Pulmonary artery endothelial cell (primary cell): ENCODE measurements at places on chromosomes 16 and 17. TPM values are rescaled to one million over a fixed set of nuclear protein-coding genes. Genes with fewer than 3 reads are reported as not detected.

Gene AOC3
- total RNA-seq = 0.04 TPM in 1 of 2 replicates, not detected in the other

Gene BCO1
- 0.04 and 0.07 TPM in 2 replicates for total RNA-seq

Gene HOXB9
- not detected in 2 replicates for total RNA-seq

- no peak for DNase-seq
These were observed 41.0 kb downstream of the NXPH3 start for GRCh38 chr17:49616601-49617131.

- DNase-seq = no peak
These were observed 529.0 kb upstream of the CDH5 start for GRCh38 chr16:65837464-65837863.

GRCh38 chr17:76822184-76822778, 45.9 kb upstream of the MGAT5B start:
- DNase-seq = no peak

- DNase-seq = no peak
These were observed 448.1 kb upstream of the DYNLRB2 start for GRCh38 chr16:80092681-80093080.

- no peak for DNase-seq
These were observed 531.8 kb upstream of the SALL1 start for GRCh38 chr16:51682905-51683304.

DNA sequence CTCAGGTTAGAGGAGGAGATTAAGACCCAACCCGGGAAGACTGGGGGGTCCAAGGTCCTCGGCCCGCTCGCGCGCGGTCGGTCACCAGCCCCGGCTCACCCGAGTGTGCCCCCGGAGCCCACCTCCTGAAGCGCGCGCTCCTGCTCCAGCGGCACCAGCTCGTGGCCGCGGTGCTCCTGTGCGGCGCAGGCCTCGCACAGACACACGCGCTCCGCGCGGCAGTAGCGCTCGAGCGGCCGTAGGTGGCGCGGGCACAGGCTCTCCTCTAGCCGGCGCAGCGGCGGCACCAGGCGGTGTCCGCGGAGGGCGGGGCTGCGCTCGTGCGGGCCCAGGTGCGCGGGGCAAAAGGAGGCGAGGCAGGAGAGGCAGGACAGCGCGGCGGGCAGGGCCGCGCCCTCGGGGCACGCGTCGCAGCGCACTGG, 618 bp downstream of the TRIM47 start:
- DNase-seq = no peak

Gene TEFM
- total RNA-seq = 9.0 and 11.7 TPM in 2 replicates

DNA sequence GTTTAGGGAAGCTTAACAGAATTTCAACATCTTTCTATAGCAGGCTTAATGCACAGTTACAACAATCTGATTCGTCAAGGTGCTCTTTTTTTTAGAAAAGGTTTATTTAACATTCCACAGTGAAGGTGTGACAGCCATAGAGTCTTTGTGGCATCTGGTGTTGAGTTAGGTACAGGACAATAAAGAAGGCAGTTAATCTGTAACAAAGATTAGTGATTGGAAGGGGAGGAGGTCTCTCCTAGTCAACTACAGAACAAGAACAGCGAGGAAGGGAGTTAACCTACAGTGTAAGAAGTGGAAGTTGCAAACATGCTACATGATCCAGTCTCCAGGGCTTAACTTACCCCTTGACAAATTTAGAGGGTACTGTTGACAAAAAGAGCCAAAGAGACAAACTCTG, 3.0 kb upstream of the ZDHHC7 start:
- DNase-seq = no peak

DNA sequence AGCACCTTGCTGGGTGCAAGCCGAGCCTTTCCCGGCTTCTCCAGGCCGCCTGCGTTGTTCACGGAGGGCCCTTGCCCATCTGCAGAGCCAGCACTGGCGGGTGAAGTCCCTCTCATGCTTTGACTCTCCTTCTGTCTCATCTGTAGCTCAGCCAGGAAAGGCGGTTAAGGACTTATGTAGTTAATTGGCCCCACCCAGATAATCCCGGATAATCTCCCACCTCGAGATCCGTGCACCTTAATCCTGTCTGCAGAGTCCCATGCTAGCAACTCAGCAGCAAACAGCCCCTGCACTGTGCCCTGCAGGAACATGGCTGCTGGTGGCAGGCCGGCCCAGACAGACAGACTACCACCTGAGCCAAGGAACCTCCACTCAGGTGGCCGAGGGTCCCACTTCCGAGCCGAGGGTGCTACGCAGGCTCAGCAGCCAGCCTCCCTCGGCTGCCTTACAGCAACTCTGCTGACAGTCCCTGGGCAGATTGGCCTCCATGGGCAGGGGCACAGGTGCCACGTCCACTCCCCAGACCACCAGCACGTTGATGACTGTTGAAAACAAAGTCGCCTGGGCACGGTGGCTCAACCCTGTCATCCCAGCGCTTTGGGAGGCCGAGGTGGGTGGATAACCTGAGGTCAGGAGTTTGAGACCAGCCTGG, 16.9 kb downstream of the RAB40C start:
- DNase-seq = no peak

Gene MMP2
- total RNA-seq = 214 and 219 TPM in 2 replicates

DNA sequence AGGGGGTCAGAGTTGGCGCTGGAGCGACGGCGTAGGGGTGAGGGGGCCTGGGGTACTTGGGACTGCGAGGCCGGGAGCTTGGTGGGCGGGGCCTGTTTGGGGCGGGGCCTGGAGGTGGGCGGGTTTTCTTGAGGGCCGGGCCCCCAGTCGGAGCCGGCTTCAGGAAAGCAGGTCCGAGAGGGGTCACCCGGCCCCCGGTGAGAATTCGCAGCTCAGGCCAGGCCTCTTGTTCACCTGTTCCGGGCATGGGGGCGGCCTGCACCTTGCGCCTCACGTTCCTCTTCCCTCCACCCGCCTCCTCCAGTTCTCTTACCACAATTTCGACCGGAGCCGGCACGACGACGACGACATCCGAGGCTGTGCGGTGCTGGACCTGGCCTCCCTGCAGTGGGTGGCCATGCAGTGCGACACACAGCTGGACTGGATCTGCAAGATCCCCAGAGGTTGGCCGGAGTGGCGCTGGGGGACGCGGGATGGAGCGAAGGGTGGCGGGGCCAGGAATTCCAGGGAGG, 52.5 kb downstream of the MRC2 start:
- no peak for DNase-seq

- peak; percentile 43 for DNase-seq
These were observed 43.3 kb downstream of the PGS1 start for GRCh38 chr17:78421534-78422266.

Gene REXO5
- 5.5 and 6.9 TPM in 2 replicates for total RNA-seq

- DNase-seq = no peak
These were observed 157.2 kb downstream of the ENGASE start for GRCh38 chr17:79231766-79232287.

Gene HBZ
- total RNA-seq = not detected in 2 replicates

Gene TBX6
- total RNA-seq = 0.07 and 0.18 TPM in 2 replicates

Gene PIK3R6
- not detected in 2 replicates for total RNA-seq

DNA sequence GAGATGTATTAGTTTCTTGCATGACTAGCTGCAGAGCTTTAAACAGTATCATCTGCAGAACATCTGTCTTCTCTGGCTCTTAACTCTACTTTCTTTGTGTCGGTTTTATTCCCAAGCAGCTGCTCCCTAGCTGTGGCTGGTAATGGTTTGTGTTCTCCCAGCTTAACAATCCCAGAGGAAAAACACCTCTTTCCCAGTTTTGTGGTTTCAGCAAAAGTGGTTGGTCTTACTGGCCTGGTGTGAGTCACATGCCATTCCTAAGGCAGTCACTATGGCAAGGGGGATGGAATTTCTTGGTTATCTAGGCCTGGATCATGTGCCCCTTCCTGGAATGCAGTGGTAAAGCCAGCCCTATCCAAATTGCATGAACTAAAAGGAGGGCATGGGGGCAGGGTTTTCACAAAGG, 27.5 kb downstream of the OMG start:
- DNase-seq = peak; percentile 73

Gene GPRC5C
- not detected in 2 replicates for total RNA-seq

DNA sequence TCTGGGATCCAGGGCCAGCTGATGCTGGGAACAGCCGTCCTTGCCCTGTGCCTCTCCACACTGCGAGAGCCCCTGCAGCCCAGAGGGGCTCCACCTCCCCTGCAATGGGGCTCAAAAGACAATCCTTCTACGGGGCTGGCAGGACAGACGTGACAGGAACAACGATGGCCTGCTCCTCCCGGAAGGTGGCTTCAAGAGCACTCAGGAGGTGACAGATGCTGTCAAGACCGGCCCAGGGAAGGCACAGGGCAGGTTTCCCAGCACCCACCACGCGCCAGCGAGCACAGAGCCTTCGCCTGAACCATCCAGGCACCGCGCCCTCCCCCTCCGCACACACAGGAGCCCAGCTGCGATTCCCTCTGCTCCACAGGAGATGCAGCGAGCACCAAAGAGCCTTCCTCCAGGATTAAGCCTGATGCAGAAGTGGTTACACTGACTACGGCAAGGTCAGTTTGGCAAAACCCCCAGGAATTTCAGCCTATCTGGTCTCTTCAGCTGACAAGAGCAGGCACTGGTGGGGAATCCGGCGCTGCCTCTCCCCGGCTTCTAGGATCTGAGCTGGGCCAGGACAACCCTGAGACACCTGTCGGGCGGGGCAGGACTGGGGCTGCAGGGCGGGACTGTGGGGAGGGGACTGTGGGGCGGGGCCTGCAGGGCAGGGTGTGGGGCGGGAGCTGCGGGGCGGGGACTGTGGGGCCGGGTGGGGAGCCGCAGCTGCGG, 103.4 kb downstream of the ZNF778 start:
- DNase-seq = no peak

GRCh38 chr16:70444249-70445063, 5.6 kb upstream of the ST3GAL2 start:
- DNase-seq = no peak

DNA sequence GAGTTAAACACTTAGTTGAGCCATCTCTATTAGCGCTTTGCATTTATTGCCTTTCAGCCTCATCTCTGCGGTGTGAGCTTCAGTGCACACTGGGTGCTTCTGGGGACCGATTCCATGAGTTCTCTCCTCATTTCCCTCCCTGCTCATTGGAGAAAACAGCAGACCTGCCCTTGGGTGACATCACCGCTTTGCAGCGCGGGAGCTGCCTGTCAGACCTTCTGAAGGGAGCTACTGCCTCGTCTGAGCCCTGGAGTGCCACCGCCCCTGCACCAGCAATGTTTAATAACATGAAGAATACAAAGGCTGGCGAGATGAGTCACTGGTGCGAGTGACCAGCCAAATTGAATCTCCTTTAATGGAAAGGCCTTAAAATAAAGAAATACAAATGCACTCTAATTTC, 30.2 kb upstream of the CPPED1 start:
- no peak for DNase-seq

Gene PNMT
- not detected in 2 replicates for total RNA-seq

Gene SLC12A3
- total RNA-seq = not detected in 2 replicates

DNA sequence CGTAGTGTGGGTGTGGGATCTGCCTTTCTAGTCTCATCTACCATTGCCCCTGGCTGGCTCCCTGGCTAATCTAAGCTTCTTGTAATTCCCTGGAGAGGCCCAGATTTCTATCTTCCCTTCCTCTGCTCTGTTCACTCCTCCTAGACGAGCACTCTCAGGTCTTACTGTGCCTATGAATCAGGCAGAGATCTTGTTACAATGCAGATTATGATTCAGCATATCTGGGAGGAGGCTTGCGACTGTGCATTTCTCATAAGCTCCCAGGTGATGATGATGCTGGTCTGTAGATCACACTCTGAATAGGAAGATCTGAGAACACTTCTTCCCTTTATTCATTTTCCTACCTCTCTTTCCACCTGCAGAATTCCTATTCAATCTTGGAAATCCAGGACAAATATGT, 200.1 kb downstream of the CBLN1 start:
- DNase-seq = no peak

GRCh38 chr17:72530454-72530853, 409.6 kb downstream of the SOX9 start:
- no peak for DNase-seq

DNA sequence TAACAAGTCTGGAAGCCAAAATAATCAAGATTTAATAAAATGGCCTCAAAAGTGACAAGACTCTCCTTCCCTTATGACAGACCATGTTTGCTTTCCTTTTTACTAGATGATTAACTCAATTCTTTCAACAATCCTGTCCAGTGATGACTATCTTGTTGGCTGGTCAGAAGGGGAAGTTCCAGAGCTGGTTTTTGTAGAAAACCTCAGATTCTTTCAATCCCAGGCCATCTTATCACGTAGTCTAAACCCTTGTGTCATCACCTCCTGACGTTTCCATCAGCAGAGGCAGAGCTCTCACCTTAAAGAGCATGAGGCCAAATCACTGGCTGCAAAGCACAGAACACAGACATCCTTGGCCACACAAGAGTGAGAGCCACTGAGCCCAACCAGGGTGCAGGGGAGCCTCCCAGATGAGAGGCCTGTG, 125.3 kb downstream of the ANKRD11 start:
- DNase-seq = no peak

Gene GP1BA
- total RNA-seq = not detected in 2 replicates

Gene SRP68
- total RNA-seq = 35.2 and 44.1 TPM in 2 replicates

DNA sequence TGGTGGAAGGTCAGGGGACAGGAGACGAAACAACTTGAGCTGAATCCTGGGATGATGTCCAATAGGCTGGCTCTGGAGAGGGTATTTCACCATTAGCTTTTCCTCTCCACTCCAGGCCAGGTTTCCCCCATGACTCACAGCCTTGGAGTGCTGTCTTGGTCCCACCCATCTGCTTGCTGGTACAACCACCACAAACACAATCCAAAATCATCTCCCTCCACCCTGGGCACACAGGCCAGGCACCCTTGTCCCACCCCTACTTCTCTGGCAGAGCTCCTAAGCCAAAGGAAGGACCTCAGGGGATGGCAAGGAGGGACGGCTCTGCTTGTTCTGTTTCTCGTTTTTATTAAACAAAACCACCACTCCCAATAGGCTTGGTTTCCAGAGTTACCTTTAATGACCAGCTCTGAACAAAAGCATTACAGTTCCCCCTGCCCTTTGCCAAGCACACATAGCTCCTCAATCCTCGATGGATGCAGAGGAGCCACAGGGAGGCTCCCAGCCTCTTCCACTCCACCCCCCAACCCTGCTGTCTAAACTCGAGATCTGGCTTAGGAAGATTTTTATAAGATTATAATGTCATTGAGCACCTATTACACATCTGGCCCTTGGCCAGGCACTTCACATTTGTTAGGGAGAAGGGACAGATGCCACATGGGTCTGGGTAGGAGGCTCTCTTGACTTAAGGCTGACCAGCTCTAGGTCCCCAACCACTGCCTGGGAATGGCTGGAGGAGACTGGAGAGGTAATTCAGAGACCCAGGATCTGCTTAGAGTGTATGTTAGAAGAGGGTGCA, 13.3 kb downstream of the CAVIN1 start:
- peak; percentile 71 for DNase-seq

GRCh38 chr17:48429638-48430586, at the start of gene SKAP1:
Gene SKAP1 (minus strand): TSS chr17:48430214.
- DNase-seq = no peak

Gene SECTM1
- 2.0 and 4.4 TPM in 2 replicates for total RNA-seq
